IPS DF 6.9 (cell line): ENCODE measurements at places on chromosomes 2 and 18.

- no peak for DNase-seq
Measured at GRCh38 chr2:172680436-172681068, 55.1 kb upstream of the RAPGEF4 start.

DNA sequence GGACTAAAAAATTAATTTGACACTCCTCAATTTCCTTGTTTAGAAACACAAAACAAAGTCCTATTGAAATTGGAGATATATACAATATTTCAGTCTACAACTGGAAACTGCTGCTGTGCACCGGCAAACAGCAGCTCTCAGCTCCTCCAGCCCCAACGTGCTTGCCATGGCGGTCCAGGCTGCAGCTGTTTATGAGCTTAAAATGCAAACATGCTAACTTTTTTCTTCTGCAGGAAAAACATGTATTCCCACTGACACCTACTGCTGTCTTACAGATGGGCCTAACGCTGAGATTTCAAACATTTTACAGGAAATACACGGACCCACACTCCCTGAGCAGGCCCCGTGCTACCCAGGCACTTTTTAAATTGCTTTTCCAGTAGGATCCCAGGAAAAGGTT, 195.5 kb downstream of the BCL11A start:
- DNase-seq, result no peak

DNA sequence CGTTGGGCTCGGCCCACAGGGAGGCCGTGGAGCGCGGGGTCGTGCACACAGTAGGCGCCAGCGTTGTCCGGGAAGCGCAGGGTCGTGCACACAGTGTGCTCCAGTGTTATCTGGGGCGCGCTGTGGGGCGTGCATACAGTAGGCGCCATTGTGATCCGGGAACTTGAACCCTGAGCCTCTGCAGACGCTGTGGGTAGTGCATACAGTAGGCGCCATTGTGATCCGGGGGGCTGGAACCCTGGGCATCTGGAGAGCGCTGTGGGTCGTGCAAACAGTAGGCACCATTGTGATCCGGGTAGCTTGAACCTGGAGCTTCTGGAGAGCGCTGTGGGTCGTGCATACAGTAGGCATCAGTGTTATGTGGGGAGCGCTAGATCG, 793 bp downstream of the ZNF236 start:
- no peak for DNase-seq

DNA sequence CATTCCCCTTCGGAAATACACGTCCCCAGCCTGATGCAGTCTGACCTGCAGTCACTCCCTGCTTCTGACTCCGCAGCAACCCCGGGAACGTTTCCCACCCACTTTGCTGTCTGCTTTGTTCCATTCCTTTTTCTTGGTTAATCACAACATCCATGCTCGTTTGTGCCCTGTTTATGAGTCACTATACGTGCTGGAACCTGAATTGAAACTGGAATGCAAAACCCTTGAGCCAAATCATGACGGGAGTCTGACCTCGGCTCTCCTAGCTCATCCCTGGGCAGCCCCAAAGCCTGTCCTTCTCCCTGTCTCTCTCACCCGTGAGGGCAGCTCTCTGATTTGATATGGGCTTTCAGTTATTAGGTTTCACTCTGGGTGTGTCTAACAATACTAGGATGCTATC, 57.1 kb upstream of the RNF152 start:
- DNase-seq, result no peak

DNA sequence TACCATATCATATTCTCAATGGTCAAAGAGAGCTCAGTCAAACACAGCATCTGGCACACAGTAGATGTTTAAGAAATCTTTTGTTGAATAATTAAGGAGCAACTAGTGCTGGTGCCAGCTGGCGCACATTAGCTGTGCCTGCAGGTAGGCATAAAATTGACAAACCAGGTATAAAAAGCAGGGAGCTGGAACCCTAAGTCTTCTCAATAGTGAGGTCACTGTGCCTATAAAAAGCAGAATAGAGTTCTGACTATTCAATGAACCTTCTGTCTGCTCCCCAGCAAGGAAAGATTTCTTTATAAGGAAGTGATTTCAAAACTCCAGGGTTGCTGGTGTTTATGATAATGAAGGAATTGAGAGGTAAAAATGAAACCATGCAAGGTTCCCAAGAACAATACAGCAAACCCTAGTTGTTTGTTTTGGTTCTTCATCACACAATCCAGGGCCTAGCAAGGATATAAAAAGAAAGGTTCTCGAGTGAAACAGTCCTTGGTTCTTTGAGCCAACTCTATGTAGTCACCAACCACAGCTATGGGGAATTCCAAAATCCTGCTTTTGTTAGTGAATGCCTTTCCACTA, 76.1 kb downstream of the THADA start:
- no peak for DNase-seq

- no peak for DNase-seq
Measured at GRCh38 chr2:117512307-117512706, 302.2 kb upstream of the DDX18 start.

- no peak for DNase-seq
Measured at GRCh38 chr18:35114305-35114704, 73.1 kb downstream of the MAPRE2 start.

DNA sequence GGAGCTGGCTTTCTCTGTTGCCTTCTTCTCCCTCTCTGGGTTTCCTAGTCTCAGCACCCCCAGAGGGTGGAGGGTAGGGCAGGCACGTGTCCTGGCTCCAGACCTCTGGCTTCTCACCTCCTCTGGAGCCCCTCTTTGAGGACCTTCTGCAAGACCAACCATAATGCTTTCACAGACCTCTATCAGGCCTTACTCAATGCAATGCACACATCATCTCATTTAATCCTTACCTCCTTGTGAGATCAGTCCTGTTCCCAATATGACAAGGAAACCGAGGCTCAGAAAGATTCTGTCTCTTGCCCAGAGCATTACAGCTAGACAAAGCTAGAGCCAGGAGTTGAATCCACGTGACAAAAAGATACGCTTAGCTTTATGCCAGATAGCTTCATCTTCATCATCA, 8.2 kb downstream of the ATOH8 start:
- no peak for DNase-seq

DNA sequence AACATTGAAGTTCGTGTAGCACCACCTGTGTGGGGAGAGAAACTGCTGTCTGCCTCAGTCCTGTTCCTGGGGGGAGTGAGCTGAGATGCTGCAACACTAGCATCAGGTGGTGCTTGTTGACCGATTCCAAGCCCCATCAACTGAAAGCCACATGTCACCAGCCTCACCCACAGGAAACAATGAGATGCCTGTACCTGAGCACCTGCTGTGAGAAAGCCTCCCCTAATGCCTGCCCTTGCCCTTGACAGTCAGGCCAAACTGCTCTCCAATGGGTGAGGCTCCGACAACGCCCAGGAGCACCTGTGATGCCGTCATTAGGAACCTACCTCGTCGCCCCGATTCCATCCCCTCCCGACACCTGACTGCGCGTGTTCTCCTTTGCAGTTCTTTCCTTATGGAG, 104.6 kb downstream of the SMC6 start:
- no peak for DNase-seq

DNA sequence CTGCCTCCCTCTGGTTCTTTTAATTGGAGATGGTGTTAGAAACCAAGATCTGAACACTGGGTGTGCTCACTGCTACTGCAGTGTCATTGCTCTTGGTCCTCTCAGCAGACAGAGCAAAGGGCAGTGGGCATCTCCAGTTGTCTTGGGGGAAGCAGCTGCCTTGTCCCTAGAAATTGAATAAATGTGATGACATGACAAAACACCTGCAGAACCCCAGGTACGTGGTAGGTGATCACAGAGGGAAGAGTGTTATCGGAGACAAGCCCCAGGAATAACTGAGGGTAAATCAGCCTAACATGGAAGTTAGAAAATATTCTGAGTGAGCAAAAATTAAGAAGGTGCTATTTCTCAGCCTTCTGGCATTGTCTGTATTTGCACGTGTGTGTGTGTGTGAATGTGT, 311.9 kb upstream of the HDAC4 start:
- no peak for DNase-seq

- no peak for DNase-seq
Measured at GRCh38 chr2:124024561-124025170, 421 bp upstream of the CNTNAP5 start.

DNA sequence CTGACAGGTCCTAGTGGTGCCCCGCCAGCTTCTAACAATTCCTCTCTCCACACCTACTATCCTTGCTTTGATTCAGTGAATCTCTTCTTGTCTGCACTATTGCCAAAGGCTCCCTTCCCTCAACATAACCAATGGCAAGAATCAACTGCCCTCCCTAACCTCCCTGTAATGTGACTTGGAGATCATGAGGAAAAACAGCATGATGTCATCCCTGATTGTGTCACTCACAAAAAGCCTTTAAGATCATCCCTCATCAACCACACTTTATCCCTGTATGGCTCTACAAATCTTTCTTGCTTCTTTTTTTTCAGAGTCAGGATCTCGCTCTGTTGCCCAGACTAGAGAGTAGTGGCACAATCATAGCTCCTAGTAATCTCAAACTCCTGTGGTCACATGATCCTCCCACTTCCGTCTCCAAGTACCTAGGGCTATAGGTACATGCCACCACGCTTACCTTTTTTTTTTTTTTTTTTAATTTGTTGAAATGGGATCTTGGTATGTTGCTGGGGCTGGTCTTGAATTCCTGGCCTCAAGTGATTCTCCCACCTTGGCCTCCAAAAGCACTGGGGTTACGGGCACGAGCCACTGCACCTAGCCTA, 19.7 kb downstream of the SAP130 start:
- no peak for DNase-seq

GRCh38 chr2:240457223-240458043, 22.0 kb downstream of the GPC1 start:
- DNase-seq, result no peak

DNA sequence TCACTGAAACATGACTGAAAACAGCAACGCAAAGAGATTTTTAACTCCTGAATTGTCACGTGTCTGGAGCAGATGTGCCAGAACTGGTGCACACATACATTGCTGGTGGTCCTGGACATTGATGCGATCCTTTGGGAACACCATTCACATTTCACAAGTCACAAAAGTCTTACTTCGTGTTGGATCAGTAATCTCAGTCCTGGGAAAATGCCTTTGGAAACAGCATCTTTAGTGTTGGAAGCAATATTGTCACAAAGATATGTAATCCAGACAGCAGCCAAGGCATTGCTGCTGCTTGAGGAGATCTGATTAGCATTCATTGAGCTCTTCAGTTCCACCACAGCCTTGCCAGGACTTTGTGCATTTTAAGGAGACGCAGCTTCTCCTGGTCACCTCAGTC, 126.2 kb upstream of the SH3BP4 start:
- no peak for DNase-seq

DNA sequence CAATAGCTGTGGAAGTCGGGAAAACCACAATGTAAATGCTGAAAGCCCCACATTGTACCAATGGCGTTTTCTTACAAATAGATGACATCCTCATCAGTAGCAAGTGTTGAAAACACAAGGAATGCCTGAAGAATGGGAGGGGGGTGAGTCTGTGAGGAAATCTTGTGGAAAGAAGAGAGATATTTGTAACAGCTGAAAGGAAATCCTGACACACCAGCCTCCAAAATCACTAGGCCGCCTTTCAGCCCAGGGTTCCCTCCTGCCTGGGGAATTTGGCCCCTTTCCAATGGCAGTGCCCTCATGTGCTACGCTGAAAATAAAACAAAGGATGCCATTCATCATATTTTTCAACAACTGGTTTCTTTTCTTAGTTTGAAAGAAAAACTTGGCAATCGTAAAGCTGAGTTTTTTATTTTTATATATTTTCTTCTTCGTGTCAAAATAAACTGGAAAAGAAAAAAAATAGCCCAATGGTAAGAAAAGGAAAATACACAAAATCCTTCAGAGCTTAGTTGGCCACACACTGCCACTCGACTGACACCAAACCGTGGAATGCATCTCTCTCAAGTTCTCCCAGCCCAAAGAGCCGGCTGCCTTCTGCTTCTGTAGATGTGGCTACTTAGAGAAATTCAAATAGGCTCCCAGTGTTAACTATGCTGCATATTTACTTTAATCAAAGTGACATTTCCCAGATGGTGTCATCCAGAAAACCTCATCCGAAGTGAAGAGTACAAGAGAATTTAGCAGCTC, 52.0 kb downstream of the FTCDNL1 start:
- no peak for DNase-seq

DNA sequence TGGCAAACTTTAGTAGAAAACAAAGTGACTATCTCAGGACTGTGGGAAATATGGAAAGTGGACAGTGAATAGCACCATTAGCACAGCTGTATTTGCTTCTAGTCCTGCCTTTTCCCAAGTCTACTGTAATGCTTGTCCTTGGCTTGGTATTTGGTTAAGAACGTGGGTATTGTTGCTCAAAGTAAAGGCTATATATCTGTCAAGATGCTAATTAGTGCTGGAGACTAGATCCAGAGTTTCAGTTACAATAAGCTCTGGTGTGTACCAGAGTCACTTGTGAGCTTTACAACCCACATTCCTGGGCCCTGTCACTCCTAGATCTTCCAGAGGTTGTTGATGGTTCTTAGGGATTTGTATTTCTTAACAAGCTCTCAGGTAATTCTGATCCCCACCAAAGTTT, 313.6 kb downstream of the SLC8A1 start:
- DNase-seq, result no peak

DNA sequence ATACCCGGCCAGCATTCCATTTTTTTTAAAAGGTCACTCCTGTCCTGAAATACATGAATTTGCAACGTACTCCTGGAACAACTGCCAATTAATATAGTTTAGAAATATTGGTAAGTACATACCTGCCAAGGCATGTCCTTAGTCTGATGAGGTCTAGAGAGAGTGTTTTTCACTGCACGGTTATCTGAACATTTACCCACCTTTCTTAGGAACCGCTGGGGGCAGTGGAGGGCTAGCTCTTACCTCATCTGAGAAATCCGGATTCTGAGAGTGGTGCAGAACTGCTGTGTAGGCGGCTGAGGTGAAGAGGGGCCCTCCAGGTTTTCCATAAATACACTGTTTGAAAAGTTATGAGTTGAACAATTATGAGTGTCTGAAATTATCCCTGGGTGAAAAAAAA, 133.1 kb upstream of the CCDC195 start:
- no peak for DNase-seq

- no peak for DNase-seq
Measured at GRCh38 chr2:151792589-151792988, 35.6 kb downstream of the ARL5A start.

DNA sequence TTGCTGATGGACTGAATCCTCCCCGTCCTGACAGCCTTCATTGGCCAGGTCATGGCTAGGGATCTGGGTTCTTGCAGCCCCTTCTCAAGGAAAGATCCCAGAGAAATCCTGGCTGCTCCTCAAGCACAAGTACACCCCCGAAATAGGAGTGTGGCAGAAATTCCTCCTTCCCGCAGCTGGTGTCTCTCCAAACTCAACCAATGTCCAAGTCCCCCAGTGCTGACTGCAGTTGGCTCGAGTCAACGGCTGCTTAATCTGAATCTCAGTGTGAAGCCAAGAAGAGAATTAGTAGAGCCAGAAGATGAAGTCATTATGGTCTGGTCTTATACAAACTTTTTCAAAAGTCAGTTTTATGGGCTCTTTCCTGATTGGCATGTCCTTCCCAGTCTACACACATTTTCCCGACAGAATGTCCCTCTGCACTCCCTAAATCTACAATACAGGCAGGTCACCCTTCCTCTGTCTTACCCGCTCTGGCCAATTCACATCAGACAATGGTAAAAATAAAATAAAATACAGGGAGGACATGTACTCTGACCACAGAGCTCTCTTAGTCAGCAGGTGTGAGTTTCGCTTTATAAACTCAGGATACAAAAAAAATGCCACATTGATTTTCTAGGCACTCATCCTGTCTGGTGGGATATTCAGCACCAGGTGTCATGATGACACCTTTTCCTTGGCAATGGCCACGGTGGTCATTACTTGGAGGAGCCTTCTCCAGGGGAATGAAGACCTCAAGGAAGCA, 76.9 kb upstream of the PAPOLG start:
- no peak for DNase-seq
